ENCODE measurements at places on chromosomes 12 and 14. TPM values are rescaled to one million over a fixed set of nuclear protein-coding genes. Genes with fewer than 3 reads are reported as not detected.

- peak; percentile 79 for DNase-seq
These were observed 119.4 kb downstream of the SAMD4A start for GRCh38 chr14:54686219-54686870.

DNA sequence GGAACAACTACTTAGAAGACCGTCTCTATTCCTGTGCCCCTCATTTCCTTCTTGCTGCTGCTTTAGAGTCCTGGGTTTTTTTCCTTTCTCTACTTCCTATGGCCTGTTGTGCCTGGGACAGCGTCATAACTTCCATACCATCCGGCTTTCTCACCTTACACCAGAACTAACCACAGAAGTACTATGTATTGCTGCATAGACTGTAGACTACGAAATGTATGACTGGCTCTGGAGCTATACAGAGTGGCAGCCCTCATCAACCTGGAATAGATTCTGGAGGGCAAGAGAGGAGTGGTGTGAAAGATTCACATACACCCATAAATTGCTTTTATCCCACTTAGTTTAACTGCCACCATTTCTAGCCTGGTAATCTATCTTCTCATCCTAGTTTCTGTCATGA lies 16.9 kb upstream of the SRP54 start:
- DNase-seq = no peak

- DNase-seq = no peak
These were observed 257.1 kb downstream of the SSPN start for GRCh38 chr12:26452511-26452910.

GRCh38 chr12:53726946-53727309 lies 324 bp downstream of the CALCOCO1 start:
- DNase-seq = no peak

DNA sequence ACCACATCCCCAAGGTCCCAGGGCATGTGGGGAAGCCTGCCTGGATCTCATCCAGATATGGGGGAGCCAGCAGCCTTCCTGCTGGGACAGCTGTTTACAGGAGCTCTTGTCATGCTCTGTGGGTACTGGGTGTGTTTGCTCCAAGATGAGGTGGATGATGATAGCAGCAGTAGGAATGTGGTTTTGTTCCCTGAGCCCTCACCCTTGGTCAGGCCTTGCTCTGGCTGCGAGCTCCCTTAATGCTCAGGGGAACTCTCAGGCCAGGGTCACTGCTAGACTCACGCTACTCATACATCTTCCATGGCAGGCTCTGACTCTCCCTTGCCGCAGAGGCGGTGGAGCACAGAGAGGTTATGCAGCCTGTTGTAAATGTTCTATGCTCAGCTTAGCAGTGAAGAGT lies 990.3 kb downstream of the AACS start:
- peak; percentile 79 for DNase-seq

- no peak for DNase-seq
These were observed 87.0 kb downstream of the BTG1 start for GRCh38 chr12:92058664-92059063.

GRCh38 chr12:105336411-105336810 lies 5.9 kb downstream of the C12orf75 start:
- DNase-seq = peak; percentile 15

GRCh38 chr14:36268121-36268520 lies 52.3 kb downstream of the MBIP start:
- no peak for DNase-seq

DNA sequence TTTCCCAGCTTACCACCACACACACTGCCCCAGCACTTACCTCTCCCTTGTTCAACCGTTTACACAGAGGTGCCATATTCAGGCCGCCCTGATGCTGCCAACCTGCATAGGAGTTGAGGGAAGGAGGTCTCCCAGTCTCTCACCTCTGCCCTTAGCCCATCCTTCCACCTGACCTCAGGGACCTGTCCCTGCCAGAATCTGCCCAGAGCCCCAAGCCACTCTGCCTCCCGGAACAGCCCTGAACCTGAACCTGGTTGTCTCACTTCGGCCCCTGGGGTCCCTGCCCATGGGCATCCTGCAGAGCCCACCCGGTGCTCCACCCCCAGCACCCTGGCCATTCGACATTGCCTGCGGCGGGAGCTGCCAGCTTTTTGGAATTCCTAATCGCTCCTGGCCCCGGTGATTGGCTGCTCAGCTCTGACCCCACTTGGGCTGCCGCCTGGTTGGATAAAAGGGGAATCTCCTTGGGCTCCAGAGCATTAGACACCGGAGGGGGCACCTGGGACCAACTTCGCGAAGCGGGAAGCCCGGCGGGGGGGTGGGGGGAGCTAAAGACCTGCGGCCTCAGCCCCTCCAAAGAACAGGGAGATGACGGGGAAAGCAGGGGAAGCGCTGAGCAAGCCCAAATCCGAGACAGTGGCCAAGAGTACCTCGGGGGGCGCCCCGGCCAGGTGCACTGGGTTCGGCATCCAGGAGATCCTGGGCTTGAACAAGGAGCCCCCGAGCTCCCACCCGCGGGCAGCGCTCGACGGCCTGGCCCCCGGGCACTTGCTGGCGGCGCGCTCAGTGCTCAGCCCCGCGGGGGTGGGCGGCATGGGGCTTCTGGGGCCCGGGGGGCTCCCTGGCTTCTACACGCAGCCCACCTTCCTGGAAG lies at the start of gene VSX2:
Gene VSX2, plus strand, starts transcription at position 476 of the 874 bp plus-strand sequence. Its CDS starts 113 bp downstream, at position 589.
- DNase-seq = no peak

GRCh38 chr12:64450711-64451486 lies 1.0 kb upstream of the TBK1 start:
- DNase-seq = peak; percentile 15

DNA sequence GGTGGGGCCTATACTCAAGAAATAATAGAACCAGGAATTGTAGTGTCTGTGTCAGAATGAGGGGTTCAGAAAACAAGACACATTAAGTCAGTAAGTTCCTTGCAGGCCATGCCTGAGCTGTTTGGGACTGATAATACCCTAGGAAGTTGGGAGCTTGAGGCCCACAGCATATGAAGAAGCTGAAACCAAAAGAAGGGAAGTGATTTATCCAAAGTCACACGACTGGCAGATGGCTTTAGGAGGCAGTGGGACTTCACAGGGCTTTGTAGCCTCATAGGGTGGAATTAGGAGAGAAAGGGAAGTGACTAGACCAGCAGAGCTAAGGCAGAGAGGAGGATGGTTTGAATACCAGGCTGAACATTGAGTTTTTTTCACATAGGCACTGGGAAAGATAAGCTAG lies 56.6 kb upstream of the SRSF5 start:
- no peak for DNase-seq

GRCh38 chr12:33639975-33640374 lies 200.4 kb upstream of the SYT10 start:
- DNase-seq = peak; percentile 10

GRCh38 chr14:91378930-91379578 lies 38.6 kb downstream of the CCDC88C start:
- peak; percentile 24 for DNase-seq

- DNase-seq = no peak
These were observed 204.5 kb downstream of the PHLDA1 start for GRCh38 chr12:75827061-75827460.

GRCh38 chr12:31597066-31597465 lies 6.1 kb upstream of the DENND5B start:
- peak; percentile 46 for DNase-seq

DNA sequence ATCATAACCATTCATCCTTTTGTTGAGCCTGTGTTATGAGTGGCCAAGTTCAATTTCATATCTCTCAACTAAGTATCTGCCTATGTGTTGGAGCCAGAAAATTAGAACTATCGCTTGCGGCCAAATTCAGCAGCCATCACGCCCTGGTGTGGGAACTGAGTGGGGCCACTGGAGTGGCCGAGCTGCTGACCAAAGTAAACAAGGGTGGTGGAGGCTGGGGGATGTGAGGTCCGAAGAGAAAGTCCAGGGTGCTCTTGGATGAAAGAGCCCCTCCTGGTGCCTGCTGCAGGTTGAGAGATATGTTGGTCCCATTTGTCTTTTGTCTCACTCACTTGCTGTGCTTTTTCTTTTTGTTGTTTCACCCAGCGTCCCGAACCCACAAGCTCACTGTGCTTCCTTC lies 14.9 kb downstream of the ADGRD1 start:
- DNase-seq = no peak

- no peak for DNase-seq
These were observed 91.6 kb downstream of the KTN1 start for GRCh38 chr14:55671641-55672040.

- DNase-seq = peak; percentile 81
These were observed 10.8 kb downstream of the BMAL2 start for GRCh38 chr12:27343255-27344000.

GRCh38 chr12:122333142-122334087 lies 67.1 kb upstream of the VPS33A start:
- no peak for DNase-seq

DNA sequence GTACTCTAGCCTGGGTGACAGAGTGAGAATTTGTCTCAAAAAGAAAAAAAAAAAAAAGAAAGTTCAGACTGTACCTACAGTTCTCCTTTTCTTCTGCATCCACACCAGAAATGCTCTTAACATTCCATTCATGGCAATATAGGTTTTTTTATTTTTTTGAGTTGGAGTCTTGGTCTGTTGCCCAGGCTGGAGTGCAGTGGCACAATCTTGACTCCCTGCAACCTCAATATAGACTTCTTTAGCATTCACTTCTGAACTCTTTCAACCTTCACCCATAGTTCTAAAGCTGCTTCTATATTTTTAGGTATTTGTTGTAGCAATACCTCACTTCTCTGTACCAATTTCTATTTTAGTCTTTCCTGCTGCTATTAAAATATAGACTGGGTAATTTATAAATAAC lies 1095.7 kb downstream of the FLRT2 start:
- DNase-seq = no peak

DNA sequence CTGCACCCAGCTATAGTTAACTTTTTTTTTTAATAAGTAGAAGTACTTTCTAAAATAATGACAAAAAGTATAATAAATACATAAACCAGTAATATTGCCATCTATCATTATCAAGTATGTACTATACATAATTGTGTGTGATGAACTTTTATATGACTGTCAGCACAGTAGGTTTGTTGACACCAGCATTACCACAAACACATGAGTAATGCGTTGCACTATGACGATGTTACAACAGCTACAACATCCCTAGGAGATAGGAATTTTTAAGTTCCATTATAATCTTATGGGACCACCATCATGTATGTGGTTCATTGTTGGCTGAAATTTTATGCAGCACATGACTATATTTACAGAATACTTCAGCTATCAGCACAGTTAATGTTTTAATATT lies 62.9 kb upstream of the VSX2 start:
- peak; percentile 15 for DNase-seq

DNA sequence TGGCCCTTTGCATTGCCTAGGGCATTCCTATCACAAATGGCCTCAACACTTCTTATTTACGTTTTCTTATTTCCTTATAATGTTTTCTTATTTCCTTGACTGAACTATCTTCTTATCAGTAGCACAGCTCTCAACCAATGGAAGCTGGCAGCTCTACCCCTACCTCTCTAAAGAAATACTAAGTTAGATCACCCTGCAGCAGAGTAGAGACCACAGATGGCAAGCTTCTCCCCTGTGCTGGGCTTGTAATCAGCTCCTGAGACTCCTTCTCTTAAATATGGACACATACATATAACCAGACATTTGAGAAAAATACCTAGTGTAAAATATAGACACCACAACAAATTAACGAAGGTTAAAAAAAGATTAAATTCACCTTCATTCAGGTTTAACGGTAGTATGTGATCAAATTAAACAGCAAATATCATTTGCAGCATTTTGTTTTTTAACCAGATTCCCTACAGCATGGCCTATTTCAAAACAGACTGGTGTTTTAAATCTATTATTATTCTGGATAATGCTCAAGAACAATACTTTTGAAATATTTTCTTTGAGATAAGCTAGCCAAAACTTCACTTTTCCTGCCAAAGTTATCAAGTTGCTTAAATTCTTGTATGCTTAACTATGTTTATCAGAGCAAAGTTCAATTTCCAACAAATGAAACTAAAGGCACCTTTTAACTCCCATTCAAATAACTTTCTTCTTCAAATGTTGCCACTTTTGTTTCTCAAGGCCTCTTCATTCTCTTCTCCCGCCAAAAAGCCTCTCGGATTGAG lies 54.3 kb downstream of the SLC41A2 start:
- DNase-seq = no peak

GRCh38 chr12:41202051-41202450 lies 13.9 kb downstream of the PDZRN4 start:
- DNase-seq = no peak

GRCh38 chr12:3491938-3492792 lies 1.2 kb downstream of the PRMT8 start:
- DNase-seq = peak; percentile 48

DNA sequence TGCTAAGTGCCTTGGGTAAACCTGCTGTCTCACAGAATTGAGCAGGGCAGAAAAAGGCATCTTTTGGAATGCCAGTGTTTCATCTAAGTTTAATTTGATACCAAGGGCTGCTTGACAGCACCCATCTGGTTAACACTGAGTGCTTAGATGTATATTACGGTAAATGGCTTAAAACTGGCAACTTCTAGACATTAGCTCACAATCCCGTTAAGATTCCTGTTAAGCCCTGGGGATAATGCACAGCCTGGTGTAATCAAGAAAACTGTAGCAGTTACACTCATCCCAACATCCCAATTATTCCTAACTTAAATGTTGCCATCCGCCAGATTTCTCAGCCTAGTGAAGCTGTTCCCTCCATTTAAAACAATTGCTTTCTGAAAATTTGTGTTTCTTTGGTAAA lies 29.9 kb downstream of the PPFIBP1 start:
- no peak for DNase-seq

DNA sequence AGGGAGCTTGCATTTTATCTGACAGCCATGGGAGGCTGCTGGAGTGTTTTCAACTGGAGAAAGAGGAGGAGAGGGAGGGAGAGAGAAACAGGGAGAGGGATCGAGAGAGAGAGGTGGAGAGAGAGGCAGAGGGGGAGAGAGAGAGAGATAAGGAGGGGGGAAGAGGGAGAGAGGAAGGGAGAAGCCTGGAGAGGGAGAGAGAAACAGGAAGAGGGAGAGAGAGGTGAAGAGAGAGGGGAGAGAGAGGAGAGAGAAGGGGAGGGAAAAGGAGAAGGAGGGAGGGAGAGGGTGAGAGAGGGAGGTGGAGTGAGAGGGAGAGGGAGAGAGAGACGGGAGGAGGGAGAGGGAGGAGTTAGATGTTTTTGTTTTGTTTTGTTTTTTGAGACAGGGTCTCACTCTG lies 45.6 kb downstream of the DNAH10 start:
- no peak for DNase-seq

- DNase-seq = peak; percentile 4
These were observed 124.0 kb downstream of the PDE3A start for GRCh38 chr12:20492251-20492760.

GRCh38 chr12:69666798-69667197 lies 32.3 kb downstream of the BEST3 start:
- no peak for DNase-seq

- peak; percentile 92 for DNase-seq
These were observed 143.7 kb upstream of the FRMD6 start for GRCh38 chr14:51507906-51508511.

The GPR33 gene
- total RNA-seq = not detected

The AKAP5 gene
- 0.59 TPM for total RNA-seq

The ADCY4 gene
- not detected for total RNA-seq

The WIF1 gene
- not detected for total RNA-seq

The KRT77 gene
- not detected for total RNA-seq

The PAPOLA gene
- 75.5 TPM for total RNA-seq

The ERBB3 gene
- 3.0 TPM for total RNA-seq

The BBS10 gene
- 17.9 TPM for total RNA-seq

The DYNC1H1 gene
- total RNA-seq = 171 TPM

The MDGA2 gene
- 0.12 TPM for total RNA-seq

The KRT80 gene
- 2.1 TPM for total RNA-seq

The PUS1 gene
- total RNA-seq = 9.5 TPM

The RGS6 gene
- total RNA-seq = not detected

The ARMH4 gene
- 1.3 TPM for total RNA-seq

The ITGA7 gene
- total RNA-seq = 11.4 TPM

The TRHDE gene
- total RNA-seq = 1.2 TPM

The CAMKK2 gene
- total RNA-seq = 5.8 TPM

The ATXN2 gene
- 11.2 TPM for total RNA-seq

The TEX22 gene
- total RNA-seq = not detected

The FGD4 gene
- 2.0 TPM for total RNA-seq

The DIO3 gene
- total RNA-seq = not detected

All from RPMI7951 (cell line).